ENCODE measurements at places on chromosomes 6 and 20. TPM values are rescaled to one million over a fixed set of nuclear protein-coding genes. Genes with fewer than 3 reads are reported as not detected.

DNA sequence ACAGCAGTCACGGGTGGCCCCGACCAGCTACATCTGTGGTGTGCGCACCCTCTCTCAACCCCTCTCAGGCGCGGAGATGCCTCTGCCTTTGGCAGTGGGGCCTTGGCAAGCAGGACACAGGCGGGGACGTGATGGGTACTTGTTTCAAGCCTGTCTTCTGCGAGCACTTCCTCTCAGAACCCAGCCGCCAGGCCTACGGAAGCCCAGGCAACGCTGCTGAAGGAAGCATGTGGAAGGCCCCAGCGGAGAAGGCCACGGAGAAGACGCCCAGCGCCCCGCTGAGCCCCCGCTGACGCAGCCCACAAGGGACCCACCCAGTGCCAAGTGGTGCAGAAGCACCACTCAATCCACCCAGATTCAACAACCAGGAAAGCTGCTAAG, 13.0 kb downstream of the SERPINB6 start:
- H3K4me1 ChIP-seq, result peaks cover 32% of the 10 kb centered on the region
- H3K4me3 ChIP-seq, result no peak overlapping the region
- DNase-seq, result no peak
- no peak overlapping the region for H3K27ac ChIP-seq
- H3K36me3 ChIP-seq, result no peaks in the 10 kb centered on the region
- no peaks in the 10 kb centered on the region for H3K27me3 ChIP-seq

The RAET1L gene
- polyA plus RNA-seq, result not detected

DNA sequence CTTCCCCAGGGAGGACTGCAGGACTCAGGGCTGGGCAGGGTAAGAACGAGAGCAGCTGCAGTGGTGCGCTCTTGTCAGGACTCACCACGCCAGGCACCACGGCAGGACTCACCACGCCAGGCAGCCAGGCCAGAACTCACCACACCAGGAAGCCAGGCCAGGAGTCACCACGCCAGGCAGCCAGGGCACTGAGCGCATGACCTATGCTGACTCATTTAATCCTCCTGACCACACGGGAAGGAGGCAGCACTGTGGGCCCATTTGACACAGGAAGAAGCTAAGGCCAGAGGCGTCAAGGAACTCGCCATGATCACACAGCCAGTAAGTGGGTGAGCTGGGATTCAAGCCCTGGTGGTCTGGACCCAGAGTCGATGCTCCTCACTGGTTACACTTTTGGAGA, 189.3 kb downstream of the PREX1 start:
- DNase-seq, result no peak
- no peaks in the 10 kb centered on the region for H3K4me1 ChIP-seq
- no peak overlapping the region for H3K27ac ChIP-seq
- H3K36me3 ChIP-seq, result no peaks in the 10 kb centered on the region
- H3K27me3 ChIP-seq, result no peaks in the 10 kb centered on the region
- H3K4me3 ChIP-seq, result no peak overlapping the region

DNA sequence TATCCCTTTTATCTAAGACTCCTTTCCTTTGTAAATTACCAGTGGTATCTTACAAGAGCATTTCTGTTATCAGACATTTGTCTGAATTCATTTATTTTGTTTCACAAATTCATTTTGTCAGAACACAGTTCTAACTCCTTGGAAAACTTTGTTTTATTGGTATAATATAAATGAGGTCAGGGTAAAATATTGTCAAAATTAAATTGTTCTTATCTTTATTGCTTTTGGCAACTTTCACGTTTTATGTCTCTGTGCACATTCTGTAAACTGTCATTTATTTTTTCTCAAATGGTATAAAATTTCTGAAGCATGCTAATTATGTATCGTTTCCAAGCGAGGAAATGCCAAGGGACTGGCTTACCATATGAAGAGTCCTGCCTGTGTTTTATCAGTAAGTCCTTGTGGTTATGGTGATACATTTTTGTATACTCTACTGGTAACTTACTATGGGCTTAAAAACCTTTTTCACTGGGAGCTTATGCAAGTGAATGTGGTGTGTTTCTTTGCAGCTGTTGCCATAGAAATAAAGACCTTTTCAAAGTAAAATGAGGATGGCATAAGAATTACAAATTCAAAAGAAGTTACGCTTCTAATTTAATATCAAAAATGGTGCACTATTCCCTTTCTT, 214.2 kb downstream of the COL19A1 start:
- no peaks in the 10 kb centered on the region for H3K36me3 ChIP-seq
- DNase-seq, result no peak
- H3K27me3 ChIP-seq, result no peaks in the 10 kb centered on the region
- no peak overlapping the region for H3K27ac ChIP-seq
- H3K4me1 ChIP-seq, result peaks cover 4% of the 10 kb centered on the region
- no peak overlapping the region for H3K4me3 ChIP-seq

DNA sequence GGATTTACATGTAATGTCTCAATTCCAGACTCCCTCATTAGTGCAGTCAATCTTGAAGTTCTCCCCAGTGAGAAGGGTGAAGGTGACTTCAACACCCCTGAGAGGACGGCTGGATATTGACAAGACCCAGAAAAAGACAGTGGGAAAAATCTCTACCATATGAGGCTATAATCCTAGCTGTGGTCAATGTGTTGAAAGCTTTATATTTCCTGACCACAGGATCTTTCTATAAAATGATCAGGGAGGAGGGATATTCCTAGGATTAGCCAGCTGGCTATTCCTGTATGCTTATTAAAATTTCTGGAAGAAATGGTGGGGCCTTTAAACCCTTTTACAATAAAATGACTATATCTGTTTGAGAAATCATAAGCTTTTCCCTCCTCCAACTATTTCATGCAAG, 43.0 kb downstream of the TFAP2B start:
- H3K27me3 ChIP-seq, result no peaks in the 10 kb centered on the region
- no peak for DNase-seq
- H3K36me3 ChIP-seq, result no peaks in the 10 kb centered on the region
- H3K27ac ChIP-seq, result no peak overlapping the region
- H3K4me1 ChIP-seq, result no peaks in the 10 kb centered on the region

The PDE10A gene
- polyA plus RNA-seq, result 5.7 TPM

GRCh38 chr20:25623225-25623735, 534 bp downstream of the NANP start:
- H3K27ac ChIP-seq, result peak overlapping the region; percentile 81
- no peaks in the 10 kb centered on the region for H3K36me3 ChIP-seq
- H3K4me3 ChIP-seq, result peak overlapping the region; percentile 96
- peak; percentile 53 for DNase-seq
- H3K4me1 ChIP-seq, result peaks cover 8% of the 10 kb centered on the region
- no peaks in the 10 kb centered on the region for H3K27me3 ChIP-seq

GRCh38 chr6:36774331-36774730, 64.9 kb downstream of the CPNE5 start:
- H3K27ac ChIP-seq, result no peak overlapping the region
- no peaks in the 10 kb centered on the region for H3K27me3 ChIP-seq
- peaks cover 1% of the 10 kb centered on the region for H3K4me1 ChIP-seq
- no peak overlapping the region for H3K4me3 ChIP-seq

GRCh38 chr20:483815-484644, 21.7 kb upstream of the TBC1D20 start:
- no peak overlapping the region for H3K4me3 ChIP-seq
- H3K36me3 ChIP-seq, result peaks cover 38% of the 10 kb centered on the region
- peak overlapping the region; percentile 3 for H3K27ac ChIP-seq
- peak; percentile 18 for DNase-seq
- no peaks in the 10 kb centered on the region for H3K4me1 ChIP-seq
- no peaks in the 10 kb centered on the region for H3K27me3 ChIP-seq

- H3K27ac ChIP-seq, result peak overlapping the region; percentile 62
- H3K36me3 ChIP-seq, result no peaks in the 10 kb centered on the region
- peaks cover 7% of the 10 kb centered on the region for H3K4me1 ChIP-seq
- no peak overlapping the region for H3K4me3 ChIP-seq
- DNase-seq, result no peak
- no peaks in the 10 kb centered on the region for H3K27me3 ChIP-seq
Measured at GRCh38 chr6:144360401-144360800, 75.3 kb downstream of the UTRN start.

DNA sequence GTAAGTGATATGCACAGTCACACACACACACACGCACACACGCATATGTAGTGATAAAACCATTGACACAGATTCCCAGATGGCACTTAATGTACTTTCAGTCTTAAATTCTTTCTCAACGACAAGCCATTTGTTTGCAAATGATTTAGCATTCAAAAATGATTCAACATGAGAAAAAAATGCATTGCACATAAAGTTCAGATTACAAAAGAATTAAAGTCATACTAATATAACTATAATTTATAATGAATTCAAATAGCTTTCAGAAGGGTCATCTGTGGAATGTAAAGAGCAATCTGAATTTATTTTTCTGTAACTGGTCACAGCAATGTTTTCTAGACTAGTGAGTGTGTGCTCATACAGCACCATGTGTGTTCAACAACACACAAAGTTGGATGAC, 521.6 kb upstream of the ZNF337 start:
- H3K27me3 ChIP-seq, result no peaks in the 10 kb centered on the region
- H3K27ac ChIP-seq, result no peak overlapping the region
- H3K4me3 ChIP-seq, result no peak overlapping the region
- no peaks in the 10 kb centered on the region for H3K4me1 ChIP-seq
- DNase-seq, result no peak
- no peaks in the 10 kb centered on the region for H3K36me3 ChIP-seq

DNA sequence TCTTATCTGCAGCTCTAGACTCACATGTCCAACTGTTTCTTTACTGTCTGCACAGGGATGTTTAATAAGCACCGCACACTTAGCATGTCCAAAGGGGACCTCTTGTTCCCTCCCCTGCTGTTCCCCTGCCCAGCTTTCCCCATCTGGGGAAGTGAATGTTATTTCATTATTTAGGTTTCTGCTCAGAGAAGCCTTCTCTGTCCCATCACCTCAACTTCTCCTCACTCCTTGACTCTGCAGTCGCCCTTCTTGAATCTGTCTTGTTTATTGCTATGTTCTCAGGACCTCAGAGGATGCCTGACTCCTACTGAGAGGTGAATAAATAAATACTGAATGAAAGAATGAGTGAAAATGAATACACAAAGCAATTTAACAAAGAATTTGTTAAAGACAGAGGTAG, 121.0 kb downstream of the SASH1 start:
- no peaks in the 10 kb centered on the region for H3K4me1 ChIP-seq
- H3K36me3 ChIP-seq, result no peaks in the 10 kb centered on the region
- no peak overlapping the region for H3K4me3 ChIP-seq
- H3K27me3 ChIP-seq, result no peaks in the 10 kb centered on the region

GRCh38 chr6:99341862-99342455, 7.5 kb downstream of the FAXC start:
- no peaks in the 10 kb centered on the region for H3K4me1 ChIP-seq
- H3K36me3 ChIP-seq, result no peaks in the 10 kb centered on the region
- DNase-seq, result no peak
- no peak overlapping the region for H3K4me3 ChIP-seq
- no peak overlapping the region for H3K27ac ChIP-seq

The SMIM28 gene
- not detected for polyA plus RNA-seq

- no peak for DNase-seq
- peaks cover 28% of the 10 kb centered on the region for H3K4me1 ChIP-seq
- no peak overlapping the region for H3K4me3 ChIP-seq
- H3K36me3 ChIP-seq, result peaks cover 10% of the 10 kb centered on the region
Measured at GRCh38 chr20:49275636-49276035, 2.2 kb downstream of the ZNFX1 start.

- no peaks in the 10 kb centered on the region for H3K27me3 ChIP-seq
- no peaks in the 10 kb centered on the region for H3K36me3 ChIP-seq
- H3K4me3 ChIP-seq, result no peak overlapping the region
Measured at GRCh38 chr6:110266996-110267395, 86.8 kb downstream of the CDC40 start.

DNA sequence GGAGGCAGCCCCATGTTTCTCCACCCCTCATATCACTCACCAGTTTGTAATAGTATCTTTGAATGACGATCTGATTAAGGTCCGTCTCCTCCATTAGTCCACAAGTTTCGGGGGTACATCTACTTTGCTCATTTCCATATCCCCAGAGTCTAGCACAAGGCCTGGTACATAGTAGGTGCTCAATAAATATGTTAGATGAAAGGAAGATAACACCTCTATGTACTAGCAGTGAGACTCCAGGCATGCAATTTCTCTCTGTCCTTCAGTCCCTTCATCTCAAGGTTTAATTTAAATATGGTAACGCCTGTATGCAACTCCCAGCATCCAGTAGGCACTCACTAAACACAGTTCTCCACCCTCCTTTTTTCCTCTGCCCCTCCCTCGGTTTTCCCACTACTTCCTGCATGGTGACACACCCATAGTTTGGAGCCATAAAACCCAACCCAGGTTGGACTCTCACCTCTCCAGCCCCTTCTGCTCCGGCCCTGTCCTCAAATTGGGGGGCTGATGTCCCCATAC, 461 bp upstream of the HNF4A start:
- H3K36me3 ChIP-seq, result no peaks in the 10 kb centered on the region
- peak overlapping the region; percentile 65 for H3K4me3 ChIP-seq
- H3K4me1 ChIP-seq, result peaks cover 27% of the 10 kb centered on the region
- H3K27me3 ChIP-seq, result no peaks in the 10 kb centered on the region

The DPPA5 gene
- not detected for polyA plus RNA-seq

The FUCA2 gene
- 16.2 TPM for polyA plus RNA-seq

The MUCL3 gene
- 0.04 TPM for polyA plus RNA-seq

GRCh38 chr6:19052219-19052618, 665.1 kb downstream of the RNF144B start:
- H3K4me1 ChIP-seq, result no peaks in the 10 kb centered on the region
- no peak overlapping the region for H3K27ac ChIP-seq
- H3K27me3 ChIP-seq, result no peaks in the 10 kb centered on the region
- DNase-seq, result no peak
- H3K4me3 ChIP-seq, result no peak overlapping the region
- H3K36me3 ChIP-seq, result no peaks in the 10 kb centered on the region

The GGTLC1 gene
- polyA plus RNA-seq, result 1.0 TPM

The DLK2 gene
- polyA plus RNA-seq, result 0.26 TPM

- no peaks in the 10 kb centered on the region for H3K27me3 ChIP-seq
- no peak for DNase-seq
- H3K4me3 ChIP-seq, result peak overlapping the region; percentile 8
- no peaks in the 10 kb centered on the region for H3K4me1 ChIP-seq
Measured at GRCh38 chr20:23085436-23086055, 578 bp downstream of the CD93 start.

DNA sequence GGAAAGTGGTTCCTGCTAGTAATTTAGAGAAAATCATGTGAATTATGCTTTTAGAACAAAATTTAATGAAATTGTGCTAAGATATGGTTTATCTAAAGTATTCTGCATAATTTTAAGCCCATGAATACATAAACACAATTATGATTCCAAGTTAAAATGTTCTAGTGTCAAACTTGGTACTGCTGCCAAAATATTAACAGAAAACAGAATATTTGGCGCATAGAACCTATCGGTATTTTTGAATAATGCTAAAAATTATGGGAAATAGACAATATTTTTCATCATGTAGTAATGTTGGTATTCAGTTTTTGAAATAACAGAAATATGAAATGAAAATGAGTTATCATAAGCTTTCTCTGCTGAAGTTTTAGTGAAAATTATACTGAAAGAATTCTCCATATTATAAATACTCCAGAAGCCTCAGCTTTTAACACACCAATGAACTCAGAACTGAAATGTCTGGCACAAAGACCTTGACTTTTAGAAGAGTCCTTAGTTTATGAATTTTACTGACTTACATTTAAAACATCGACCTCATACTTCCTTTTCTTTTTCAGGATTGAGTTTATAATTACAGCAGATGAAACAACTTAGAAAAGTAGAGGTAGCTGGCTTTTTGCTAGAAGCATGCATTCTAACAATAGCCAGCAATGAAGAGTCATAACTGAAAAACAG, 1192.3 kb upstream of the GJE1 start:
- no peaks in the 10 kb centered on the region for H3K4me1 ChIP-seq
- no peaks in the 10 kb centered on the region for H3K36me3 ChIP-seq
- H3K27me3 ChIP-seq, result no peaks in the 10 kb centered on the region
- no peak for DNase-seq
- H3K4me3 ChIP-seq, result no peak overlapping the region
- no peak overlapping the region for H3K27ac ChIP-seq

The GPR63 gene
- polyA plus RNA-seq, result 0.82 TPM

The SPDEF gene
- polyA plus RNA-seq, result 0.59 TPM
